ENCODE measurements at places on chromosomes 2 and 18. TPM values are rescaled to one million over a fixed set of nuclear protein-coding genes. Genes with fewer than 3 reads are reported as not detected.

DNA sequence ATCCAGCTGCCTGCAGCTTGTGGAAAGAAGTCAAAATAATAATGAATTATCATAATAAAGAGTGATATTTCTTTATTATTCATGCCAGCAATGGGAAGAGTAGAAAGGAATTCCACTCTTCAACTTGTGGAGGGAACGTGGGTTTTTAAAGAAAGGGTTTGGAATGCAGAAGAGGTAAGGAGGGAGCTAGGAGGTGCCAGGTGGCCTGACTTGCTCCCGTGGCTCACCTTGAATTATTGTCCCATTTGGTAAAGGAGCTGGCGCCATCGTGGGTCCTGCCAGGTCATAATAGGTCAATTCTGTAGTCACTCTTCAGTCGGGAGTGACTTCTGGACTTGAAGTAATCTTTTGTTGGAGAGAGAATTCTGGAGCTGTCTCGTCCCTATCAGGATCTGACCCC, 95.2 kb upstream of the BARD1 start:
- H3K4me3 ChIP-seq, result no peak overlapping the region
- DNase-seq, result no peak
- no peaks in the 10 kb centered on the region for H3K27me3 ChIP-seq
- no peaks in the 10 kb centered on the region for H3K36me3 ChIP-seq

DNA sequence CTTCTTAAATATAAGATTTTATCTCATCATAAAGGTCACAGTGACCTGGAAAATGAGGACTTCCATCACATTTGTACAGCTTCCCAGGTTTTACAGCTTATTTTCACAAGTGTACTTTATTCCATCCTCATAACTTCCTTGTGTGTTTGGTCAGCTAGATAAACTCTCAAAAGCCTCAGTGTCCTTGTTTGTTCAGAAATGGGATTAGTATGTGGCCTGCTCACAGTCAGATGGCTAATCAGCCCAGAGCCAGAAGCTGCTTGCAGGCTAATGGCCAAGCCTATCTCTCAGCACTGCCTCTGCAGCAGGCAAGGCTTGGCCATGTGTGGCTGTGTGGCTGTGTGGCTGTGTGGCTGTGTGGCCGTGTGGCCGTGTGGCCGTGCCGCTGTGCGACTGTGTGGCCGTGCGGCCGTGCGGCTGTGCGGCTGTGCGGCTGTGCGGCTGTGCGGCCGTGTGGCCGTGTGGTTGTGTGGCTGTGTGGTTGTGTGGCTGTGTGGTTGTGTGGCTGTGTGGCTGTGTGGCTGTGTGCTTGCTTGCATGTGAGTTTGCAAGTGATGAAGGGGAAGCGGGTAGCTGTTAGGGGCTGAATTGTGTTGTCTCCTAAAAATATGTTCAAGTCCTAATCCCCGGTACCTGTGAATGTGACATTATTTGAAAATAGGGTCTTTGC, 233.0 kb upstream of the TNP1 start:
- H3K27ac ChIP-seq, result no peak overlapping the region
- H3K4me3 ChIP-seq, result no peak overlapping the region
- no peaks in the 10 kb centered on the region for H3K4me1 ChIP-seq
- H3K27me3 ChIP-seq, result no peaks in the 10 kb centered on the region
- no peak for DNase-seq

DNA sequence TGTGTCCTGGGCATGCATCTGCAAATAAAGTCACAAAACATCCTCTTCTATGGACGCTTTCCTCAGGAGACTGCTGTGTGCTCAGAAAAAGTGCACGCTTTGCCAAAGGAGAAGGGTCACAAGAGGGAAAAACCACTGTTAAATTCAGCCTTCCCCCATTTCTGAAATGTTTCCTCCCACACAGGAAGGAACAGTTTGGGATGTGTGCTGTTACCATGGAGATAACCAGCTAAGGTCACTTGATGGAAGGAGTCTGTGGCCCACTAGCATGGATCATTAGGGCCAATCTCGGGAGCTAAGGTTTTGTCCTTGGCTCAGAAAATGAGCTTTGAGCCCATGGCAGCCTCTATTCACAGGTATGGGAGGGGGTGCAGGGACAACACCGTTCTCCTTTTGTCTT, 5.6 kb downstream of the KCNE4 start:
- no peak for DNase-seq
- H3K36me3 ChIP-seq, result no peaks in the 10 kb centered on the region
- no peak overlapping the region for H3K27ac ChIP-seq
- H3K27me3 ChIP-seq, result no peaks in the 10 kb centered on the region
- peaks cover 7% of the 10 kb centered on the region for H3K4me1 ChIP-seq
- no peak overlapping the region for H3K4me3 ChIP-seq

Gene CMPK2
- 3.5 TPM for total RNA-seq

DNA sequence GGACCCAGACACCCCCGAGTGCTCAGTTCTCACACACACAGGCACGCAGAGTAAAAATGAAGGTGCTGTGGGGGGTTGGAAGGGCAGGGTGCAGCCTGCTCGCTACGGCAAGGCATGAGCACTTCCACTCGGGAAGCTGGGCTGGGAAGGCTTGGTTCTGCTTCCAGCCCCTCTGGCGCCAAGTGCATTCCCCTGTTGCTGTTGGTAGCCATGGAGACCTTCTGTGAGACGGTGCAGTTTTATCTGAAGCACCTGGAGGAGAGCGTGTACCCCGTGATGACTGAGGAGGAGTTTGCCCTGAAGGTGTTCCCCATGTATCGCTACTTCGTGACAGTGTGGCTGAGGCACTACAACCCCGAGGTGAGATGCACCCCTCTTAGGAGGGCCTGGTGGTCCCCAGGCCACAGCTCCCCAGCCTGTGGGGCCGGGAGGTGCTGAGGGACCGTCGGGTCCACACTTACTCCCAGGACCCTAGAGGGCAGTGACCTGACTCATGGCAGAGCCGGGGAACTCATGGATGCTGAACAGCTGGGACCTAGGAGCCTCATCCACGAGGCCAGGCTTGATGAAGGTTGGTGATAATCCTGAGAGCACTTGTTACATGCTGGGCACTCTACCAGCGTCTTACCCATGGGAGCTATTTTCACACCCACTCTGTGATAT, 15.5 kb downstream of the MROH2A start:
- H3K4me3 ChIP-seq, result no peak overlapping the region
- H3K4me1 ChIP-seq, result no peaks in the 10 kb centered on the region
- DNase-seq, result no peak
- H3K27ac ChIP-seq, result no peak overlapping the region
- H3K27me3 ChIP-seq, result no peaks in the 10 kb centered on the region
- H3K36me3 ChIP-seq, result no peaks in the 10 kb centered on the region

Gene C2orf72
- 10.7 TPM for total RNA-seq

DNA sequence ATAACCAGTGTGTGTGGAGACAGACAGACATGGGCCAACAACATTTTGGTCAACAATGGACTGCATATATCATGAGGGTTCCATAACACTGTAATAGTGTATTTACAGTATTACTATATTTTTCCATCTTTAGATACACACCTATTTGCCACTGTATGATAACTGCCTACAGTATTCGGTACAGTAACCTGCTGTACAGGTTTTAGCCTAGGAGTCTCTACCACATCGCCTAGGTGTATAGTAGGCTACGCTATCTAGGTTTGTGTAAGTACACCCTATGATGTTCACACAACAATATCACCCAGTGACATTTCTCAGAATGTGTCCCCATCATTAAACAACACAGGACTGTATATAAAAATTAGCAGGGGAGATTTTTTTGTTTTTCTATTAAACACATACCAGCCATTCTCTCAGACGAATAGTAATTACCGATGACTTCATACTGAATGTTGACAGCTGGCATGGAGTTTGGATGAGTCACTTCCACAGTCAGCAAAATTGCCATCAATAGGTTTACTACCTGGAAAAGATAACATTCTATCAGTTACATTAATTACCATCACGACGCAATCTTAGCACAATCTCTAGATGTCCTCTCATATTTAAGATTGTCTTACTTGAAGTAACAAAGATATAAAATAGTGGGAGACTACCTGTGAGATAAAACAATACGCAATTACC, 10.8 kb downstream of the LAPTM4A start:
- peaks cover 29% of the 10 kb centered on the region for H3K4me1 ChIP-seq
- no peak overlapping the region for H3K4me3 ChIP-seq
- H3K27me3 ChIP-seq, result no peaks in the 10 kb centered on the region

- H3K4me1 ChIP-seq, result peaks cover 33% of the 10 kb centered on the region
- no peaks in the 10 kb centered on the region for H3K27me3 ChIP-seq
- no peaks in the 10 kb centered on the region for H3K36me3 ChIP-seq
- peak within 1 kb of the TSS; percentile 58 for H3K4me3 ChIP-seq
- peak; percentile 92 for DNase-seq
Measured at GRCh38 chr2:189580658-189581353, at the start of gene SLC40A1. TSS of gene SLC40A1 (minus strand) at chr2:189580786. CDS start at chr2:189580460, 326 bp downstream.

DNA sequence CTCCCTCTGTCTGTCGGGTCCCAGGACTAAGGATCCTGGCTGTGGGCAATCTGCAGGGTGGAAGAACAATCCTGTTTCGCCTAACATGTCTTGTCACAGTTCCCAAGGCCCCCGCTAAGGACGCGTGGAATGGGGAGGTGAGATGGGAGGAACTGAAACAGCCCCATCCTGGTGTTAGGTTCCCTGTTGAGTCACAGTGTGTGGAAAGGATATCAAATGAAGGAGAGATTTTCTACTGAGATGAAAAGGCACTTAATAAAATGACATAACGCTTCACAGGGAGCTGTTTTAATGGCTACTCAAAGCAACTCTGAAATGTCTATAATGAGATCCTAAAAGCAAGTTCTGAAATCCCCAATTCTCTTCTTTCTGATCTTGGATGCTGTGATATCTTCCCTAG, 52.5 kb downstream of the RAB31 start:
- no peaks in the 10 kb centered on the region for H3K36me3 ChIP-seq
- no peak for DNase-seq
- H3K27me3 ChIP-seq, result no peaks in the 10 kb centered on the region
- H3K27ac ChIP-seq, result no peak overlapping the region

- no peak for DNase-seq
- no peaks in the 10 kb centered on the region for H3K4me1 ChIP-seq
- H3K27ac ChIP-seq, result no peak overlapping the region
- no peaks in the 10 kb centered on the region for H3K27me3 ChIP-seq
- no peak overlapping the region for H3K4me3 ChIP-seq
Measured at GRCh38 chr2:33903215-33903614, 304.1 kb upstream of the FAM98A start.

DNA sequence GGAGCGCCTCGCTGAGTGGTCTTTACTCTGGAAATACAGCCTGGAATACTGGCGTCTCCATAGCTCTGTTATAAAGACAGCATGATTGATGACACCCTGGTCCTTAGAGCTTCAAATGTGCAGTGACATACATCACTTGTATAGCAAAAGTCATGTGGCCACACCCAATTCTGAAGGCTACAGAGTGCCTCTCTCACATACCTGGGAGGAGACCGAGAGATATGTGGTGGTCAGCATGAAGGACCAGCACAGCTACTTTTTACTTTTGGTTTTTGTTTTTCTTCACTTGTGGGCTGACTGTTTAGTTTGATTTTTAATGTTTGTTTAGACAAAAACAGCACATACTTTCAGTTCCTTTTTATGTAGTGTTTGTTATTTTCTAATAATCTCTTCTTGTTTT, 938.5 kb upstream of the SOX11 start:
- no peak overlapping the region for H3K4me3 ChIP-seq
- H3K36me3 ChIP-seq, result no peaks in the 10 kb centered on the region
- H3K4me1 ChIP-seq, result no peaks in the 10 kb centered on the region
- DNase-seq, result no peak
- no peaks in the 10 kb centered on the region for H3K27me3 ChIP-seq

Gene LHCGR
- total RNA-seq, result not detected

Gene MC4R
- total RNA-seq, result not detected

- no peaks in the 10 kb centered on the region for H3K36me3 ChIP-seq
- H3K4me1 ChIP-seq, result no peaks in the 10 kb centered on the region
- no peak overlapping the region for H3K27ac ChIP-seq
- no peak for DNase-seq
- no peaks in the 10 kb centered on the region for H3K27me3 ChIP-seq
- no peak overlapping the region for H3K4me3 ChIP-seq
Measured at GRCh38 chr2:106782681-106783080, 103.3 kb downstream of the ST6GAL2 start.

Gene NEU2
- total RNA-seq, result not detected

Gene AMER3
- total RNA-seq, result 0.25 TPM

Gene GPR75
- total RNA-seq, result 1.4 TPM

Gene RNU2-63P
- 1.9 TPM for total RNA-seq

DNA sequence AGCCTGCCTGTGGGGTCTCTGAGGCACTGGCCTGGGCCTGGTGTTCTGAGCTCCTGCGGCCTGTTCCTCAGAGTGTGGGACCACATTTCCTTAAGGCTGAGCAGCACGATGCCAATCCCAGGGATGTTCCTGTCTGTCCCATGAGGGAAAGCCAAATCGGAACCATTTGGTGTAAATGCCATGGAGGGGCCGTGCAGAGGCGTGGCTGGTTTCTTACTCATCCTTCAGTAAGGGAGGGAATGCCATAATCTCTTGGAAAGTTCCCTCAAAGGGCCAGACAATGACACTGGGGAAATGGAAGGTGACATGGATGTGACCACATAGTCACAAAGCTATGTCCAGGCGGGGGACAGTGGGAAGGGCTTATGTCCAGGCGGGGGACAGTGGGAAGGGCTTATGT, 14.4 kb upstream of the PTMA start:
- H3K27ac ChIP-seq, result no peak overlapping the region
- H3K4me3 ChIP-seq, result no peak overlapping the region
- no peaks in the 10 kb centered on the region for H3K27me3 ChIP-seq
- H3K36me3 ChIP-seq, result no peaks in the 10 kb centered on the region
- H3K4me1 ChIP-seq, result no peaks in the 10 kb centered on the region
- DNase-seq, result no peak

DNA sequence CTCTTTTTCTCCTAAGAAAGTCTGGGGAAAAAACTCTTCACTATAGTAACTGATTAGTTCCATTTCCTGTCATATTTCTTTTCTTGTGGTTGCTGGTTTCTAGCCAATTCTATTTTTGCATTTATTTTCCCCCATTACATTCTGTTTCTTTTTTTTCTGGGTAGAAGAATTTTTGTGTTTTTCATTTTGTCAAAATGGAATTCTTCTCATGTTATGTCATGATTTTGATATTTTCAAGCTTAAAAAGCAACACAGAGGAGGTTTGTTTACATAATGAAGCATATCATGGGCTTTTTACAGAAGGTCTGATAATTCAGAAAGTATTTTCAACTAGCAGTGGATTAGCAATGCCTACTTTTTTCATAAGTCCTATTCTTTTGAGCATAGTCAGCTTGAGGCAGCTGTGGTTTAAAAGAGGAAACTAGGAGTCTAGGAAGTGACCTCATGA, 102.0 kb downstream of the MAP2 start:
- H3K27me3 ChIP-seq, result no peaks in the 10 kb centered on the region
- no peaks in the 10 kb centered on the region for H3K36me3 ChIP-seq
- DNase-seq, result no peak
- no peak overlapping the region for H3K4me3 ChIP-seq
- H3K4me1 ChIP-seq, result no peaks in the 10 kb centered on the region
- peak overlapping the region; percentile 59 for H3K27ac ChIP-seq

DNA sequence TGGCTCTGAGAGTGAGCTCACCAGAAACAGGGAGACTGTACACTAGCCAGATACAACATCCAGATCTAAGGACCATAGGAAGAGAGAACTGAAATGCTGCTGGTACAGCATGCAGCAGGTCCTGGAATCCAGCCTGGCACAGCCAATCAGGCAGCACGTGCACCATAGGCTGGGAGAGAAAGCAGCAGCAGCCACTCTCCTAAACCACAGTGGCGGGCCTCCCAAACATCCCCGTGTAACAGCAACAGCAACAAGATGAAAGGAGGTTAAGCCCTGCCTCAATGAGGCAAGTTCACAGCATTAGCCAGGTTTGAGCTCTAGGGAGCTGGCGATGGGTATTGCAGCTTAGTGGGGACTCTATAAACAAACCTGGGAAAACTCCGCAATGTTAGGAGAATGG, 192.0 kb downstream of the EPHA4 start:
- no peak overlapping the region for H3K27ac ChIP-seq
- no peaks in the 10 kb centered on the region for H3K4me1 ChIP-seq
- no peaks in the 10 kb centered on the region for H3K36me3 ChIP-seq
- no peak for DNase-seq
- no peaks in the 10 kb centered on the region for H3K27me3 ChIP-seq
- no peak overlapping the region for H3K4me3 ChIP-seq

All from pancreas (tissue), 10 donors.